ENCODE measurements at places on chromosomes 2 and 18. TPM values are rescaled to one million over a fixed set of nuclear protein-coding genes. Genes with fewer than 3 reads are reported as not detected.

- no peak for DNase-seq
- H3K27ac ChIP-seq, result no peak overlapping the region
- H3K4me3 ChIP-seq, result no peak overlapping the region
- H3K27me3 ChIP-seq, result no peaks in the 10 kb centered on the region
- no peaks in the 10 kb centered on the region for H3K4me1 ChIP-seq
Observed at GRCh38 chr2:55805686-55806085, 112.0 kb upstream of the PNPT1 start.

DNA sequence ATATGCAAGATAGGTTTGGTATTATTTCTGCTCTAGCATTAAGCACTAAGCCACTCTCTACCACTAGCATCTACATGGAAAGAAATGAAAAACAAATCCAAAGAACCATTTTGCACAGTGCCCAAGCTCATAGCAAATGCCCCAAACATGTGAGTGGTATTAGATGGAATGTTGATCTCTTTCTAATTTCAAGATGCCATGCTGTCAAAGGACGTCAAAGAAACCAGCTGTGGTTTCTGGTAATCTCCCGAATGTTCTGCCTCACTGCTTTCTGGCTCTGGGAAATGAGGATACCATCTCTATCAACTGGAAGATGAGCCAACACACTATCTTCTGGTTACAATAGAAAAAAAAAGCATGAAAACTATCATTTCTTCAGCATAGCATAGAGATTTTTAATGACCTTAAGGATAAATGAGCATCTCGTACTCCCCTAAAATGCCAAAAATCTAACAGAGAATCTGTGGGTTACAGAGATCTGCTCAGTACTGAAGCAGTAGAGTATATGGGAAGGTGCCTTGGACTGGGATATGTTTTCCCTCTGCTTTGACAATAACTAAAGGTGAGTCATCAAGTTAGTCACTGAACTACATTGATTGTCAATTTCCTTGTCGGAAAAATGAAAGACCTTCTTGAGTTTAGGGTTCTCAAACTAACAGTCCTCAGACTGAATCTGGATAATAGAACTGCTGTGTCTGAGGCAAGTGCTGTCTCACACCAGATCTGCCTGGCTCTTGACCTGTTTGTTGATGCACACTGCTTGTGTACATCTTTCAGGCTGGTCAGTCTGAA lies 244.8 kb upstream of the NCKAP5 start:
- no peak overlapping the region for H3K4me3 ChIP-seq
- no peaks in the 10 kb centered on the region for H3K4me1 ChIP-seq
- H3K27ac ChIP-seq, result no peak overlapping the region
- no peak for DNase-seq
- H3K27me3 ChIP-seq, result peaks cover 5% of the 10 kb centered on the region

DNA sequence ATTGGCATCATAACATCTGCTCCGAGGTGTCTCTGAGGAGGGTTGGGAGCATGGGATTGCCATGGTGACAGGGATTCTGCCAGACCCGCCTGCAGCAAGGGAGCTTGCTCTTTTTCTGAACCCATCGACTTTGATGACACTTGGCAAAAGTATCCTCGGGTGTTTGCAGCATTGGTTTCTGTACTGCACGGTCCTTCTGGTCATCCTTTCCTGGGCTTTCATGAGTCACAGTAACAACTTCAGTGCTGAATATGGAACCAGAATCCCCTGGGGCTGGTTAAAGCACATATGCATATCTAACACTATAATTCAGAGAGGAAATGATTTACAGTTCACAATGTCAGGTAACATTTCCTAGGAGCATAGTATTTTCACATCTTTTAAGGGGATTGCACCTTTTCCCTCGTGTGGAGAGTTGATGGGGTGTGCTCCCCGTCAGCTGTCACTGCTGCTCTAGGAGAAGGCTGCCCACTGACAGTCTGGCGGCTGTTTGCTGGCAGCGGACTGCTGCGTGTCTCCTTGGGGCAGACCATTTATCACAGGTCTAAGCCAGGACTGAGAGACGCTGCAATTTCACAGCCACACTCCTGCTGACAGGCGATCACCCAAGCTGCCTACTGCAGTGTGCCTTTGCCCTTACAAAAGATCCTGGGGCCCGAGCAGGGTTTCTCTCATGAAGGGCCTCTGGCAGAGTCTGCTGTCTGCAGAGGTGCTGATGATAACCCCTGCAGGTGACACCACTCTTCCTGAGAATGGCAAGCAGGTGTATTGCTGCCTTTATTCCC lies 425.3 kb downstream of the THSD7B start:
- H3K4me1 ChIP-seq, result no peaks in the 10 kb centered on the region
- no peaks in the 10 kb centered on the region for H3K27me3 ChIP-seq
- no peak overlapping the region for H3K27ac ChIP-seq
- no peak for DNase-seq

DNA sequence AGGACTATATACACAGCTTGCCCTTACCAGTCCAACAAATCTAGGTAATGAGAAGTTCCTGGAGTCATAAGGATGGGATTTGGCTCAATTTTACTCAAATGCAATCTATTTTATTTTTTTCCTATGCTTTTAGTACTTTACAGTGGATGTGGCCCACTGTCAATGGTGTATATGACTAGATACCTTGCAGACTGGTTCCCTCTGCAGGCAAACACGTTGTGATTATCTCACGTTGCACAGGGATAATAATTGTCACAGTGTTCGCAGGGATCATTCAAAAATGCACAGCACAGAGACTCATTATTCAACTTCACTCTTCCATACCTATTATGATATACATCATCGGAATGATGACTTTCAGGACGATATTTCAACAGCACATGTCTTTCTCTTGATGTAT lies 359.7 kb downstream of the MBD2 start:
- H3K36me3 ChIP-seq, result no peaks in the 10 kb centered on the region
- H3K4me3 ChIP-seq, result no peak overlapping the region
- DNase-seq, result no peak

DNA sequence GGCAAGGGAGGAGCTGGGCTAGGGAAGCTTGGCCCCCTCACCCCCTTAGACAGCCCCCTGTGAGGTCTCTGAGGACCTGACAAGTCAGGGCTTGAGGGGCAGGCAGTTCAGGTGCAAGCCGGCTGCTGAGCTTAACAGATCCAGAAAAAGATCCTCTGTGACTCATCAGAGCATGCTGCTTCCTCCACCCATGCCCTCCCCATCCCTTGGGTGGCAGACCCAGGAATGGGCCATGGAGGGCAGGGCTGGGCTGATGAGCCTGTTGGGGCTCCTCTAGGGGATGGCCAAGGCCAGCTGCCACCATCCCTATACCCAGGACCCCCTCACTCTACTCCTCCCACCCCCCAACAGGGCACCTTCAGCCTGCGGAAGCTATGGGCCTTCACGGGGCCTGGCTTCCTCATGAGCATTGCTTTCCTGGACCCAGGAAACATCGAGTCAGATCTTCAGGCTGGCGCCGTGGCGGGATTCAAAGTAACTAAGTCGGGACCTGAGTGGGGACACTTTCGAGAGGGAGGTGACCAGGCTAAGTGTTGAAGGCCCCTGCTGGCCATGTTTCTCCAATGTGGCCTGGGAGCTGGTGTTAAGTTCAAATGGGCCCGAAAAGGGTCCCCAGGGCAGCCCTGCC lies 1.9 kb downstream of the SLC11A1 start:
- no peak overlapping the region for H3K4me3 ChIP-seq
- H3K36me3 ChIP-seq, result no peaks in the 10 kb centered on the region
- peaks cover 6% of the 10 kb centered on the region for H3K27me3 ChIP-seq
- H3K4me1 ChIP-seq, result peaks cover 4% of the 10 kb centered on the region
- DNase-seq, result no peak
- H3K27ac ChIP-seq, result no peak overlapping the region

Gene B3GNT2
- total RNA-seq, result 47.2 TPM

Gene DSC3
- total RNA-seq, result not detected
